ENCODE measurements at places on chromosomes 6 and 20.

GRCh38 chr20:43962530-43962929 lies 47.9 kb downstream of the TOX2 start:
- no peak for DNase-seq

GRCh38 chr6:49649988-49650387 lies 13.3 kb upstream of the RHAG start:
- DNase-seq = no peak

DNA sequence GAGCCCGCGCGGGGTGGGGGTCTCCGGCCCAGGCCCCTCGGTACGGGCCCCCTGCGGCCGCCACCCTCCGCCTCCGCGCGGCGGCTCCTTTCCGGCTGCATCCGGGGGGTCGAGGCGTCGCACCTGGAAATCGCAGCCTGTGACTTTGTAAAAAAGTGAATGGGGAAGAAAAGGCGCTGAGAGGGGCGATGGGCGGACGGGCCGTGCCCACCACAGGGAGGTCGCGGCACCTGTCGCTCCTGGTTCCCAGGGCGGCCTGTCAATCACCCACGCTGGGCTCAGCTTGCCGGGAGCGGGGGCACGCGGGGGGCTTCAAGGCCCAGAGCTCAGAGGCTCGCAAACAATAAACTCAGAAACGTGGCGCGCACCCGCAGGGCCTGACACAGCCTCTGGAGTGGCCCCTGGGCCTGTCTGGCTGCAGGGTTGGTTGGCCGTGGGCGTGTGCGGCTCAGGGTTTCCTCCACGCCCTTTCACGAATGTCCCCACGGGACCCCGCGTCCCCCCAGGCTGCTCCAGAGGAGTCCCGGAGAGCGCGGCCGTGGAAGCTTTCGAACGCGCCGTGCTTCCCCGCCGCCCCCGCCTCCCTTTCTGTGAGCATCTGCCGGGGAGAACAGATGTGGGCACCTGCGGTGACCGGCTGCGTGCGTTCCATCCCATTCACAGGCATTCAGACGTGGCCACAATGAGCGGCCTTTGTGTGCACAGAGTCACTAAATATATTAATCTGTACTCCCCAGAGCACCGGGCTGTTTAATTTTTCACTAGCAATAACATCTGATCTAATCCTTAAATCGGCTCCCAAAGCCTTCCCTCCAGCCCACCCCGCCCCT lies 6.1 kb upstream of the DLL1 start:
- no peak for DNase-seq

DNA sequence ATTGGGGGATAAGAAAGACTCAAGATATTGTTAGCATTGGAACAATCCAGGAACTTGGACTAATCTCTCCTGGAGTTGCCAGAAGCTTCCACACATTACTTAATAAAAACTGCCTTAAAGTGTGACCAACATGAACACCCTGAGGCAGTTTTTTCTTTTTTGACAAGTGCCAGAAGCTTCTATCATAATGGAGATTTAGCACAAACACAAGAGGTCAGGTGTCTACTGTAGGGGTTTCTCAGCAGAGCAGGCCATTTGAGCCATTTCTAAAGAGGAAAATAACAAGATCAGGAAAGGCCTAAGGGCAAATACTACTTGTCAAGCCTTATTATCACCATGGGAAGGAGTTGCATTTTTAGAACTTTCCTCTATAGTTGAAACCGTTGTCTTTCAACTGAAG lies 361.5 kb downstream of the EPM2A start:
- DNase-seq = no peak

DNA sequence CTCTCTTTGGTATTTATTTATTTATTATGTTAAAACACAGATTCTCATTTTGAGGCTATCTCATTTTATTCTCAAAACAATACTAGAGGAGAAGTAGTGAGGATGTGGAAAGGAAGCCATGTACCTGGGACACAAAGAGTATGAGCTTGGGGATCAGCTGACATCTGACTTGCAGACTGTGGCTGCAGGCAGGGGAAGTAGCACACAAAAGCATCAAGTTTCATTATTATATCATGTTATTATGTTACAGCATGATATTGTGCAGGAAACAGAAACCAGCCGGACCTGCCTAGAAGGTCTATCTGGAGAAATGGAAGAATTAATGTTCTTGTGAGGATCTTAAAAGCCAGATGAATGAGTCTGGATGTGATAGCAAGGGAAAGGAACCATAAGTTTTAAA lies 248.2 kb downstream of the KHDC1L start:
- DNase-seq = no peak

- DNase-seq = no peak
These were observed 339.6 kb downstream of the TPBG start for GRCh38 chr6:82703230-82703629.

DNA sequence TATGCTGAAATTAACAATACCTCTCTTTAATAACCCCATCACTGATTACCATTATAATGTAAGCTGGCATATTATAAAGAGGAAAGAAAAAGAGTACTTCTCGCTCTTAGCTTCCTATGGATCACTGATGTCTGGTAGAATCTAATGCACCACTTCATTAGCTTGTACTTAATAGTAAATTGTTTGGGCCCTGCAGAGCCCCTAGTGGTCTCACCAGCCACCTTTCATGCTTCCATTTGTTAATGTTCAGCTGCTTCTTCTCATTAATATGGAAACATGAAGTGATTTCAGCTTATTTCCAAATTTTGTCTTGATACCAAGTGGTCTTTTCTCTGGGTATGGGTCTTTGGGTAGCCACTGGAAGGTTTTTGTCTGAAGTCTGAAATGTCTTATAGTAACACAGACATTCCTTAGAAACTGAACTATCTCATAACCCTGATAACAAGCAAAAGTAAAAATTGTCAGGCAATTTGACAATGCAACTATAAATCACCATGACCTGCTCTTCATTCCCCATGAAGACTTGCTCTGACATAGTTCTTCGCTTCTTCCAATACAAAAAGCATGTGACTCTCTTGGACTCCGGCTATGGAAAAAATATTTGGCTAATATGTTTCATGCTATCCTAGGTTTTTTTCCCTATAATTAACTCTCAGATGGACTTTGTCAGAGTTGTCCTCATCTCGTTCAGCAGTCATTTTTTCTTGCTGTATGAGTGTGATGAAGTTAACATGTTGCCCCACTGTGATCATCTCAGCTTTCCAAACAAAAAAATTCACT lies 395.8 kb upstream of the MARCKS start:
- DNase-seq = no peak

DNA sequence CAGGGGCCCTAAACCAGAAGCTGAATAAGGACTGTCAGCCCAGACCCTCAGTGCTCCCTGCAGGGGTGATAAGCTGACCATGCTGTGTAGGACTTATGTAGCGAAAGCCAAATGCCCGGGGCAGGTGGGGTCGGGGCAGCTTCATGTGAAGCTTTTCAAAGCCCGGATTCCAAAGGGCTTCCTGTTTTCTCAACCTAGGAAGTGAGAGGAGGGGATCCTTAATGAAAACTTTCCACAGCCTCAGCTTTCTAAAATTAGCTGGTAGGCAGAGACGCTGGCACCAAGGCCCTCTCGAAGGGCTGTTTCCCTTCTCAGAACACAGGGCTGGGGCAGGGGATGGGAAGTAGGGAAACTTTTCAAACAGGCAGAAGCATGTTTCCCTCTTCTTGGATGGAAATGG lies 148.9 kb downstream of the NFATC2 start:
- no peak for DNase-seq

- DNase-seq = no peak
These were observed 155.5 kb downstream of the CDH4 start for GRCh38 chr20:61407561-61407960.

DNA sequence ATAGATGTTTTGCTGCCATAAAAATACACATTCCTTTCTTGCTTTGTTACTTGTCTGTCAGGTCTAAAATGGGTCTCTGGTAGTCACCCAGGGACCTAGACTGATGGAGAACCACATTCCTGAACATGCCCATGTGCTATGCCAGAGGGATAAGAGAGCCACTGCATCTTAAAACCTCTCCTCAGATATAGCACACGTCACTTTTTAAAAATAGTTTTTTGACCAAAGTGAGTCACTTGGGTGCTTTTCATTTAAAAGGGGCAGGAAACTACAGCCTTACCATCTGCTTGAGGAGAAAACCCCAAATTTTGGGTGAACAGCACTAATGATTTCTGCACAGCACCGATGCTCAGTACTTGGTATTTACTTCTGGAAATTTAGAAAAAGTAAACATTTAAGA lies 197.8 kb downstream of the OGFRL1 start:
- no peak for DNase-seq

- no peak for DNase-seq
These were observed 102.5 kb downstream of the OGFRL1 start for GRCh38 chr6:71391126-71391525.

DNA sequence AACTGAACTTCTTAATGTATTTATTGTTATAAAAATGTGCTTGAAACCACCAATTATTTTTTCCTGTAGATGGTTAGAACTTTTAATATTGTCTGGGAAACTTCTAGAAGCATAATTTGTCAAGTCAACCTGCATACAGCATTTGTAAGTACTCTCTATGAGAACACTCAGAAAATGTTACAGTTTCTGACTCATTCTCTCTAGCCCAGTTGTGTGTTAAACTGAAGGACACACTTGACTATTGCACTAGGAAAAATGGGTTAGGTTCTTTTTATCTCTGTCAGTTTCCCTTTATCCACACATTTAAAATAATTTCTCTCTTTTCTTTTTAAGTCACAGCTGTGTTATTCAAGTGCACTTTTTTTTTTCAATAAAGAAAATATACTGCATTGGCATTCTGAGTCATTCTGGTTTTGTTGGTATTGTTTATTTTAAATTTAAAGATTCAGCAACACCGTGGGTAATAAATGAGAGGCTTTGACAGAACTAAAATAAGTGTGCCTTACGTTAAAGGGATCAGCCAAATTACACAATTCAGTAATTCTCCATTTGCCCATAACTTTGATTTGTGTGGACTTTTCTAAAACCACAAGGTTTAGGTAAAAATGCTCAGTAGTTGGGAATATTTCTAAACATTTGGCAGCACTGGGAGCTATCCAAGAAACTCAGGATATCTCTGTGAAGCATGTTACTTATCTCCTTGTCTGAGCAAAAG lies 50.7 kb downstream of the OPN5 start:
- no peak for DNase-seq

GRCh38 chr6:156448579-156448978 lies 328.6 kb upstream of the ARID1B start:
- DNase-seq = no peak

DNA sequence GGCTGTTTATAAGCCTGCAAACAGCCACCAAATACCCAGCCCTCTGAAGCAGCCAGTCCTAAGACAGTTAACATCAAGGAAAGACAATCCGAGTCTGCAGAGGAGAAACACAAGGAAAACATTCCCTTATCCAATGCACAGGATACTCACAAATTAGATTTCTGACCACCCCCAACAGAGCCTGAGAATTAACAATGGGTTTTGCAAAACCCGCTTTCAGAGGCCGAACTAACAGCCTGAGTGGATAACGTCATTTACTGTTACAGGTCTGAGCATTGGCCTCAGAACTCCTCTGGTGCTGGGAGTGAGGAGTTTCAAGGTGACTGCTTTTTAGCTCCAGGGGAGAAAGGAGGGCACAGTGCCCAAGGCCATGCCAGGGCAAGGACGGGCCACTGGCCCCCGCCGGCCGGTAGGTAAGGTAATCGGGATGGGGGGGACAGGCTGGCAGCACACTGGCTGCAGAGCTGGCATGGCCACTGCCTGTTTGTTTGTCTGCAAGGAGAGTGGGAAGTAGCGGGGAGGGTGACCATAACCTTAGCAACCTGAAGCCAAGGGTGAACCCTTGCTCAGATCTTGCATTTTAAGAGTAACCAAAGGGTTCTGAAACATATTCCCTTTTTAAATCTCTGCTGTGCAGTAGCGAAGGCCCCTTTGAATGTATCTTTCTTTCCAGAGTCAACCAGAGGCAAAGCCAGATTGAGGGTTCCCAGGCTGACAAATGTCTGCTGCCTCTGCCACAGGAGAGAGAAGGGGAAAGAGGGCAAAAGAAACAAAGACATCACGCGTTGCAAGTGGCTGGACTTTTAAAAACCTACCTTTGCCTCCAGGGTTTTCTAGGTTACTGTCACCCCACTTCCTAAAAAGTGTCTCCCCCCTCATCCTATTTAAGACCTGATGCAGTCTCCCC lies 3.9 kb downstream of the ZMYND8 start:
- no peak for DNase-seq

DNA sequence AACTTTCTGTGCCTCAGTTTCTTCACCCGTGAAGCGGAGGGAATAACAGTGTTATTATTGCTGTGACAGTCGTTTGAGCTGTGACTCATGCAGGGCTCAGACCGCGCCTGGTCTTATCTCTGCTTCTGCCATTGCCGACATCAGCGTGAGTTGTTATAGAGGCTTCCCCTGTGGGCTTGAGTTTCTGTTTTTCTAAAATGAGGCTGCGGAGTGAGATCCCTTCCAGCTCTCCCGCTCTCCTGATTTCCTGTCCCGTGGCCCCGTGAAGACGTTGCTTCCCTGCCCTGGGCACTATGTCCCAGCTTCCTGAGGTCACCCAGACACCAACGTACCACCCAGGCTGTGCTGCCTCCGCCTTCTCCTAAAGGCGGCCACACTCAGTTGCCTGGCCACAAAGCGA lies 278.5 kb downstream of the BMP7 start:
- DNase-seq = no peak

- DNase-seq = no peak
These were observed 20.1 kb upstream of the GCM1 start for GRCh38 chr6:53168516-53169267.

DNA sequence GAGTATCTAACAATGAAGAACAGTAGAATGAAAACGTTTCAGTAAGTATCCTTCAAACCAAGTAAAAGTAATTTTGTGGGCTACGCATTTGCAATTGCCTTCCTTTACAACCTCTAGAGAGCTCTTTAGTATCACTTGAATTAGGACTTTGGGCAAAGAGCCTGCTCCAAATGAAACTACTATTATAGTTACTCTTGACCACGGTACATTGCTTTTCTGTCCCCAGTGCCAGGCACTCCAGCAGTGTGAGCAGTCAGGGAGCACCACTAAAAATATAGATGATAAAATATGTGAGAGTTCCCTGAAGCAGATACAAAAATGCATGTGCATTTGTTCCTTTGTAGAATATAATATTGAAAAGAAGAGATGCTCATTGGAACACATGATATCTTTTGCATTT lies 450.1 kb upstream of the MANEA start:
- DNase-seq = no peak

GRCh38 chr6:144094731-144095133 lies 641 bp downstream of the SF3B5 start:
- peak; percentile 2 for DNase-seq

DNA sequence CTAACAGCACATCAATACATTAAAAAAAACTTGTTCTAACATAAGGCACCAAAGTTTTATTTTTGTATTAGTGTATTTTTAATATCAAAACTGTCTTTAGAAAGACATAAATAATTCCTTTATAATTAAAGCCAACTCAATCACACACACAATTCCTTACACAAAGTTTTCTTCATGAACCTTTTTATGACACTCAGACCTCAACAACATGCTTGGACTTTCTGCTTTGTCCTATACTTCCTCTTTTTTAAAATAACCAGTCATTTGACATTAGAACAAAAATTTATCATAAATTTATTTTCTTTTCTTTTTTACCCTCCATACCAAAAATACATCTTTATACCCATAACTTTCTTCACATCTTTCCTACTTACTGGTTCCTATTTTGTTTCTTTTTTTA lies 292.0 kb upstream of the ARID1B start:
- DNase-seq = no peak
